ENCODE measurements at places on chromosomes 5 and 9.

DNA sequence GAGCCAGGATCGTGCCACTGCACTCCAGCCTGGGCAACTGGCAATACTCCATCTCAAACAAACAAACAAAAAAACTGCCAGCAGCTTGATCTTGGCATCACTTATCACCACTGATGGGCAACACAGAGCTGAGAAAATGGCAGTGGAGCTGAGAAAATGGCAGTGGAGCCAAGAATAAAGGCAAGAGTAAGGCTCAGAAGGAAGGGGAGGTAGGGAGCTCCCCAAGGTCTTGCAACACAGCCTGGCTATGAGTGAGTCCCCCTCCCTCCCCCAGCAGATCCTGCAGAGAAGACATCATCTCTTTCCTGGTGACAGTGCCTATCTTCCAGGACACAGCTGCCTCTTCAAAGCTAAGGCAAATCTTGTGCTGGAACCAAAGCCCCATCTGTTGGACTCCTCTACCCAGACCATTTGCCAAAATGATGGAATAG lies 70.3 kb downstream of the UGCG start:
- DNase-seq, result no peak

GRCh38 chr5:67350618-67351201 lies 154.1 kb upstream of the CD180 start:
- peak; percentile 16 for DNase-seq

DNA sequence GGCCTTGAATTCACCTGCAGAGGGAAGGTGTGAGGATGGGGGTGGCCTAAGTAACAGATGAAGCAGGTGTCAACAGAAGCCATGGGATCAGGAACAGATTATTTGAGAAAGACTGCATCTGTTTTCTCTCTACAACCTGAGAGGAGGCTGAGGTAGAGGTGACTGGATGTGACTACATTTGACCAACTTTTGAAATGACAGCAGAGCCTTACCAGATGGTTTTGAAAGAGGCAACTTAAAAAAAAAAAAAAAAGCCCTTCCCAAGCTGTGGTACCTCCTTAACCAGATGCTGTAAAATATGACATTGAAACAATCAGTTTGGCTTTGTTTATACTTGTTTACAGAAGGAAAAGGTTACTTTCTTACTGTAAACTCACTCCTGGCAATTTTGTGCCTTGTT lies 108.6 kb downstream of the TRIO start:
- DNase-seq, result no peak

DNA sequence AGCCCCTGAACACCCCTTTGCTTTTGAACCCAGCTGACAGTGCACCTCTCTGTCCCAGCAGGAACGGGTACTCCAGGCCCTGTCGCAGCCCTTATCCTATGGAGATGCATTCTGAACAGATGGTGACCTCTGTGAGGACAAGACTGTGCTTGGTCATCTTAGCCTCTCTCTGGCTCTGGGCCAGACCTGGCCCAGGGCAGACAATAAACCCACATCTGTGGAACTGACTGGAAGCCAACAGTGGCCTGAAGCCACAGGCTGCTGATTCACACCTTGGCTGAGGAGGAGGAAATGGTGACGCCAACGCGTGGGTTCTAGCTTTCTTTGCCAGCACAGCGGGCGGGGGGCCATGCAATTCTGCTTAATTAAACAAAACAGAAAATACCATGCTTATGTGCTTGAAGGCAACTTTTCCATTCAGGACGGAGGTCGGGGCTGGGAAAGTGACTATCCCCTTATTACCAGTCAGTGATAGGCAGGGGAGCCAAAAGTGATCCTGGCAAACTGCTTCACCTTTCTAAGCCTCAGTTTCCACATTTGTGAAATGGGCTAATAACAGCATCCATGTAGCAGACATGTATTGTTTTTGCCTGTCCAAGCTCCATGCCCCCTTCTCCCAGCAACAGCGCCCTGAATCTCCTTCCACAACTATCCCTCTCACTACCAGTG lies 10.8 kb downstream of the SH3PXD2B start:
- DNase-seq, result peak; percentile 85

DNA sequence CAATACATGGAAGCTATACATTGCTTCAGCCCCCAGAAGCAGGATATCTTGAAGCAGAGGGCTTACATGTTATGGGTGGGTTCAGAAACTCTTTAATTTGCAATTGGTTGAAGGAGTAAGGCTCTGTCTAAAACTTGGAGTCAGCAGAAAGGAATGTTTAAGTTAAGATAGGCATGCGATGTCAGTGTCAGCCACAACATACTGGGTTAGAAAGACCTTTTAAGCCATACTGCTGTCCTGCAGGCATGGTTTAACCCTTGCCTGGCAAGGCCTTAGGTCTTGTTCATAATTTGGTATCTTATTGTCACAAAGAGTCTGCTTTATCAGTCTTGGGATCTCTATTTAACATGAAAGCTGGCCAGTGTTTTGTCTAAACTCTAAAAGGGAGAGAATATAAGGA lies 1619.6 kb upstream of the WWC1 start:
- no peak for DNase-seq

DNA sequence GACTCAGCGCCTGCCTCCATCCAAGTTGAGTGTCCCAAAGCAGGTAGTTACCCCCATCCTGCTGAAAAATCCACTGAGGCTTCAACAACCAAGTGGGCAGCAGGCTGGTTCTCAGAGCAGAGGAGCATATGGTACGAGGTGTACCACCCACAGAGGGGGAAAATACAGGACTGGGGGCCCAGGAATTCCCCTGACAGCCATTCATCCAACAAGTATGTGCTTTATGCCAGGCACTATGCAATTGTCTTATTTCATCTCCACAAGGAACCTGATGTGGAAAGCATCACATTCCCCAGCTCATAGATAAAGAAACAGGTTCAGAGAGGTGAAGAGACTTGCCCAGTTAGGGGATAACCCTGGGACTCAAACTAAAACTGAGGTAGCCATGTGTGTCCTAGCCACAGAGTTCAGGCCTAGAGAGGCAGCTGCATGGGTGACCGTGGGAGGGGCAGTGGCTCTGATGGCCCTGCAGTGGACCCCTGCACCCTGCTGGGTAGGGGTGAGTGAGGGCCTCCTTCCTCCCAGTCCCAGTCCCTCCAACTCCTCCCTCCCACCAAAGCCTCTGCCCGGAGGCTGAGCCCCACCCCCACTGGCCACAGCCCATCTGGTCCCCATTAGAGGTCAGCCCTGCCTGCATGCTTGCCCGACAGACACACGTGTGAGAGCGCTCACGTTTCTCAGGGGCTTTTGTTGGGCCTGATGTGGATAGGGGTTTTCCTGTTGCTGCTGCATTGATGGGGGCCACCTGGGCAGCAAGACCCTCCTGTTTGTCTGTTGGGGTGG lies 11.5 kb downstream of the PDLIM4 start:
- no peak for DNase-seq

- DNase-seq, result no peak
These were observed 16.7 kb downstream of the TJP2 start for GRCh38 chr9:69190863-69191181.

DNA sequence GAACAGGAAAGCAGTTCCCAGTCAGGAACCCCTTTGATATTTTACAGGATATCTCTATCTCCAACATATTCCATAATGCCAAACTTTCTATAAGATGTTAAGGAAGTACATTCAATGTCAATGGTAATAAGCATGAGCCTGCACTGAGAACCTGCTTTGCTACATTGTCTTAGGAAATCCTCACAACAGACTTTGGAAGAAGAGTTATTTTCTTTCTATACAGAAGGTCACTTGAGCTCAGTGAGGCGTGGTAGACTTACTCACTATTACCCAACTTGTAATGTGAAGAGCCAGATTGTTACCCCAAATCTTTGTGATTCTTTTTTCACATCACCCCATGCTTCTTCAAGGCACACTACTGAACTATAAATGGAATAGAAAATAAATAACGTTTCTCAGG lies 435.9 kb downstream of the DNAH5 start:
- DNase-seq, result no peak

- DNase-seq, result no peak
These were observed 71.2 kb upstream of the SPDL1 start for GRCh38 chr5:169512385-169512784.

DNA sequence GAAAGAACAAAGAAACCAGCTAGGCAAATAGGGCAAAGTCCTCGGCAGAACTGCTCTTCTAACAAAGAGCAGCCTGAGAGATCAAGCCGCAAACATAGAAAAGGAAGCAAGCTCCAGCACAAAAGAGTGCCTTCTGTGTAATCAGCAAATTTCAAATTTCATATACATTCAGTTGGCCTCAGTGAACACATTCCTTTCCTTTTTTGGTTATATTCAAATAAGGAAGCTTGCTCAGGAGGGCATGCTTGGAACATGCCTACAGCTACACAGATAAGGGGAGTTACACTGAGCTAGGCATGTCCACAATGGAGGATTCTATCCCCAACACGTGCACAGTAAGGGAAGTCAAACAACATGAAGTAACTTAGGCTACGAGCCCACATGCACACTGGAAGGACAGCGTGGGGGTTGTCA lies 23.4 kb downstream of the IL33 start:
- no peak for DNase-seq

GRCh38 chr9:73176450-73176875 lies 24.8 kb downstream of the ANXA1 start:
- DNase-seq, result no peak

DNA sequence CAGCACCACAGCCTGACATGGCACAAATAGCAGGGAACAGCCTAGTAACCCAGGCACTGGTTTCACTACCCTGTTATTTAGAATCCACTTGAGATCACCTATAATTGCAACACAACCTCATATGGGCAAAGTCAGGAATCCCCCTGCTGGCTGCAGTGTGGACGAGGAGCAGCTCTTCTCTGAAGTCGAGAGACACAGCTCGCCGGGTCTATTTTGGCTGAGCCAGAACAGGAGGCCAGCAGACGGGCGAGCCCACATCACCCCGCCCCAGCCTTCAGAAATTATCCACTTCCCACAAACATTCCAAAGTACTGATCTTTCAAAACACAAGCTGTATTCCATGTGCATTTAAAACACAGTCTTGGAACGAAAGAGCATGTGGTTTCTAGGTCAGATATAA lies 179.0 kb downstream of the ROR2 start:
- DNase-seq, result no peak

DNA sequence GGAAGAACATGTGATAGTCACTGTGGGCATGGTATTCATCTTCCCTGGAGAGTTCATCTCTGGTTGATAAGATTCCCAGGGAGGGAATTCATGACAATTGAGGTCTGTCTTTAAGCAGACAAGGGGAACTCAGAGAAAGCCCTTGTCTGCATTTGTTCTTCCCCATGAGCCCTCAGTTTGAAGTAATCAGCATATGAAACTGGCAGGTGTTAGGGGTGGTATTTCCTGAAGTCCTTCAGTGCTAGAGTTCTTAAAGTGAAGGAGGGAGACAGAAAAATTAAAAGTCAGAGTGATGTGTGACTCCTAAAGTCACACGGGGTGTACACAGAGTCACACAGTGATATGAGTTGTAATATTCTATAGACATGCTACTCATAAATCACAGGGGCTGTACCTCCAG lies 60.6 kb upstream of the SYK start:
- DNase-seq, result no peak

- DNase-seq, result no peak
These were observed 247.4 kb downstream of the CDH9 start for GRCh38 chr5:26791021-26791420.

DNA sequence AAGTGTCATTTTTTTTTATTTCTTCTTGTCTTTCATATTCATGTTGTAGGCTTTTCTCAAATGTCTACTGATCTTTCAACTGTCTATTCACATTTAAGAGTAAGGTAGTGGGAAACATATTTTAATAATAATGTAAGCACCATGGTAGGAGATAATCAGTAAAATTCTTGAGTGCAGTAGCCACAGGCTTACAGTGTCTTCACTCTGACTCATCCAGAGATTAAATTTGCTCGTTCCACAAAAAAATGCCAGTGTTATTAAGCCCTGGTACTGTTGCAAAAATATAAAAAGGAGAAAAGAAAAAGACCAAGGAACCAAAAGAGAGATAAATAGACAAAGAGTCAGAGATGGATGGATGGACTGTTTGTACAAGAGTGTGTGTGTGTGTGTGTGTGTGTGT lies 43.0 kb downstream of the PARP8 start:
- DNase-seq, result no peak

DNA sequence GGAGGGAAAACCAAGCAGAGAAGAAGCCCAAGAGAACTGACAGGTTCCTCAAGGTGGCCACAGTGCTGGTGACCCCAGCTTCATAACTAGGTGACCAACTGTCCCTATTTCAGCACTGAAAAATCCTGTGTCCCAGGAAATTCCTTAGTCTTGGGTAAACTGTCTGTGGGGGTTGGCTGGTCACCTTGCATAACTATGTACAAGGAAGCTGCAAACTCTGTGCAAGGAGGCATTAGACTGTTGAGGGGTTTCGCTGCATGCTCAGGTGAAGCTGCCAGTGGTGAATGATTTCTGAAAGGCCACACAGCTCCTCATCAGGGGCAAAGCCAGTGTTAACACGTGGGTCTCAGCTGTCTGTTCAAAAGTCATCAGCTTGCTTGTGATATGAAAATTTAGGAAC lies 36.9 kb downstream of the PCSK5 start:
- DNase-seq, result no peak

DNA sequence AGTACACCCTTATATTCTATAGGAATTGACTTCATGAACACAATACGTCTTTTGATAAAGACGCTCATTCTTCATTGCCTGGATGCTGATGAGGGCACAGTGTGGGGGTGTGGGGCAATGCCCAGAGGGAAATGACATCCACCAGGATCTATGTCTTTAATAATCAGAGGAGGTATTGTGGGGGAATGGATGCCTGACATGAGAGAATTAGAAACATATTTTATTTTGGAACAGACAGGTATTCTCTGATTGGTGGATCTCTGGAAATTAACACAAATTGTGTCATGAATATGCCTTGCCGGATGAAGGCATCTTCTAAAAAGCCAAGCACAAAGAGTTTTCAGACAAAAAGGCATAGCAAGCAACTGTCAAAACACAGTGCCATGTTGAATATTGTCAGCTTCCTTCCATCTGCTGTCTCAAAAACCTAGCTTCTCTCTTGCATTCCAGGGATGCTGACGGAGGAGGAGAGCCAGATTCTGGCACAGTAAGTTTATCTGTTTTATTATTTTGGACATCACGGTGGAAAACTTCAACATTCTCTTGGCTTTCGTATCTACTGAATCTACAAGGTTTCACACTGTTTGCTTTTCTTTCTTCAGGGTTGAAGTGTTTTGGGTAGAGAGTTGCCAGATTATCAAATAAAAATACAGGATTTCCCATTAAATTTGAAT lies 3.9 kb upstream of the C5orf58 start:
- no peak for DNase-seq

DNA sequence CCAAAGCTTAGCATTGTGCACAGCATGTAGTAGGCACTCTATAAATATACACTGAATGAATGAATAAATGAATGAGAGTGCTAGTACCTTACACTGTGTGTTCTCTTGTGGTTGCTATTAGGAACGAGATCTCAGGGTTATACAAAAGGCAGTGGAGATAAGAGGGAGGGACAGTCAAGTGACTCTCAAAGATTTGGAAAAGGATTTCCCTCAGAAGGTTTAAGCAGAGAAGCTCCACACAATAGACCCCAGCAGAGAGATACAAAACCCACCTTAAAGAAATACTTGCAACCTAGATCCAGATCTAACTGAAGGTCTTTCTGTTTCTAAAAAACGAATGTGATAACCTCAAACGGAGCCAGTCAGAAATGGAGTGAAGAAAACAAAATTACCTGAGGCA lies 11.8 kb upstream of the EFNA5 start:
- DNase-seq, result no peak

- DNase-seq, result no peak
These were observed 14.1 kb downstream of the SNX2 start for GRCh38 chr5:122788996-122789395.

GRCh38 chr5:134128648-134128995 lies 14.1 kb downstream of the TCF7 start:
- no peak for DNase-seq

GRCh38 chr5:43920422-43920821 lies 317.4 kb downstream of the NNT start:
- no peak for DNase-seq
